ENCODE measurements at places on chromosomes 12 and 14.
A peak's percentile ranks its signal among the peaks of the same experiment; 100 is the strongest.

GRCh38 chr12:31600252-31600651 lies 9.3 kb upstream of the DENND5B start:
- DNase-seq = no peak

- DNase-seq = no peak
These were observed 28.4 kb upstream of the B4GALNT1 start for GRCh38 chr12:57661376-57661775.

DNA sequence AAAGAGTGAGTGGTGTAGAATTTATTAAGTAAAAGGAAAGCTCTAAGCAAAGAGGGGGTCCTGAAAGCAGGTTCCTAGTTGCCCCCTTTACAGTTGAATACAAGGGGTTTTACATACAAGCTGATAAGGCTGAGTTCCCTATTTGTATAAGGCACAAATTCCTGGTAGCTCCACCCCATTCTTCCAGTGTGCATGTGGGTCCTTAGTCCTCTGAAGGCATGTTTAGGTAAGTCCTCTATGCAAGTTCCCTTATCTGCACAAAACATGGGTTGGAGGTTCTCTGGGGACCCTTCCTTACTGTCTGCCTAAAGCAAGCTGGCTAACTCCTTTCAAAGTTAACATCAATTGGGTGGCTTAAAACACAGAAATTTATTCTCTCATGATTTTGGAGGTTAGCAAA lies 2.9 kb upstream of the FAR2 start:
- DNase-seq = no peak

- DNase-seq = no peak
These were observed 1.2 kb downstream of the LPCAT3 start for GRCh38 chr12:7016958-7017571.

- no peak for DNase-seq
These were observed 238.7 kb upstream of the OR4E1 start for GRCh38 chr14:21912367-21912766.

- DNase-seq = no peak
These were observed 50.4 kb downstream of the ACADS start for GRCh38 chr12:120775862-120776552.

GRCh38 chr12:124898200-124898922 lies 16.1 kb downstream of the UBC start:
- DNase-seq = peak; percentile 81

DNA sequence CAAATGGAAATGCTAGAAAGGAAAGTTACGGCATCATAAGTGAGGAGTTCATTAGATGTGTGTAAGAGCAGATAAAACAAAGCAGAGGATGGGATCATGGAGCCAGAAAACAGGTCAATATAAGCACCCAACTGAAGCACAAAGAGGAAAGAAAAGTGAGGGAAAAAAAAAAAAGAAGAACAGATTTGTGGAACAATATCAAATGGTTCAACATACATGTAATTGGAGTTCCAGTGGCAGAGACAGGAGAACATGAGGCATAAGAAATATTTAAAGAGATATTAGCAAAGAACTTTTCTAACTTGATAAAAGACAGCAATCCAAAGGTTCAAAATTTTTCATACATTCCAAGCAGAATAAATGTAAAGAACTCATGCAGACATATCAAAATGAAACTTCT lies 54.1 kb downstream of the SPTSSA start:
- DNase-seq = no peak

GRCh38 chr12:5997260-5997659 lies 52.2 kb upstream of the ANO2 start:
- DNase-seq = no peak

DNA sequence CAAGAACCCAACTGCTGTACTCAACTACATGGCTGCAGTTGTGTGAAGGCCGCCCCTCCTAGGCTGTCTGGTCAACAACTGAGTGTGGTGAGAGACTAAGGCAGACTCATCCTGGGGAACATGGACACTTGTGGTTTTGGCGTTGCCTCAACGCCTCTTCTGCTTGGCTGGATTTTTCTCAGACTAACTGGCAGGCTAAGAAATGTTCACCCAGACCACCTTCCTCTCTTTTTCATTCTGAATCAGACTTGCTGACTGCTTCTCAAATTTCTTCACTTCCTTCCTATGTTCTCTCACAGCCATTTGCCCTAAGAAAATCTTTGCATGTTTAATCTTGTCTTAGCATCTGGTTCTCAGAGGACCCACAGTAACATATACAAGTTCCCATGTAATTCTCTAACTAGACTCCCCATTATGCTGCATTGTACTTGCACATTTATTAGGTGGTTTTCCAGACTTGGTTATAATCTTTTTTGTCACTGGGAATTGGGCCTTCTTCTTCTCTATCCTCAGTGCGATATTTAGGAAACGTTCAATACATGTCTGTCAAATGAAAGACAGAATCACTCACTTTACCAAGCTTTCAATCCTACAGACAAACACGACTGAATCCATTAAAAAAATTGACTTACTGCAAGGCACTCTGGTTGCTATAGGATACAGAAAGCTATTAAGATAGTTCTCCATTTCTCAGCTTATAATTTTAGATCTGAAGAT lies 327.6 kb downstream of the CCER1 start:
- no peak for DNase-seq

GRCh38 chr12:92665496-92665895 lies 37.3 kb upstream of the PLEKHG7 start:
- DNase-seq = no peak

- no peak for DNase-seq
These were observed 32.4 kb downstream of the BICD1 start for GRCh38 chr12:32139064-32139421.

- peak; percentile 58 for DNase-seq
These were observed 14.6 kb upstream of the EEA1 start for GRCh38 chr12:92943482-92944250.

- no peak for DNase-seq
These were observed 28.0 kb downstream of the CALM1 start for GRCh38 chr14:90424686-90425372.

DNA sequence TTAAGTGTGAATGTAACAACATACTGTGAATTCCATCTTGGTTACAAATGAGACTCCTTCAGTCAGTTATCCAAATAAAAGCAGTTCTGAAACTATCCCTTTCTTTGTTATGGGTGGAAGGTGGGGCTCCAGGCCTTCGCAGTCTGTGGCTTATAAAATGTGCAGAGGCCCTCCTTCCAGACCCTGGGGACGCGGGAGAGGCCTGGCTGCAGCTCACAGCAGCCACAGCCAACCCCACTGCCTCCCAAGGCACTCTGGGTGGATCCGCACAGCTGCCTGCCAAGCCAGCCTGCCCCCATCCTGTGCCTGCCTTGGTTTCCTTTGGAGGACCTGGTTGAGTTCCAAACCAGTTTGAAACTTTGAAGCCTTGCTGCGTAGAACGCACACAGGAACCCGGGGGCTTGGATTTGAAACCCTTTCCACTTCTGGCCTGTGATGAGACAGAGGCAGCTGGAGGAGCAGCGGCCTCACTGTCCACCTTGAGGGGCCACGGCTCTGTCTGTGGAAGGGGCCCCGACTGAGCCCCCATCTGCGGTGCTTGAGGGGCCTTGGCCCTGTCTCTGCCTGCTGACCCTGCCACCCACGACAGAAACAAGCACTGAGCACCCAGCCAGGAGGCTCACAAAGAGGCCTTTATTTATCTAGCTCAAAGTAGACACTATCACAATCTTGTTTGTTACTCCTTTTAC lies 30.4 kb downstream of the CCNK start:
- no peak for DNase-seq

DNA sequence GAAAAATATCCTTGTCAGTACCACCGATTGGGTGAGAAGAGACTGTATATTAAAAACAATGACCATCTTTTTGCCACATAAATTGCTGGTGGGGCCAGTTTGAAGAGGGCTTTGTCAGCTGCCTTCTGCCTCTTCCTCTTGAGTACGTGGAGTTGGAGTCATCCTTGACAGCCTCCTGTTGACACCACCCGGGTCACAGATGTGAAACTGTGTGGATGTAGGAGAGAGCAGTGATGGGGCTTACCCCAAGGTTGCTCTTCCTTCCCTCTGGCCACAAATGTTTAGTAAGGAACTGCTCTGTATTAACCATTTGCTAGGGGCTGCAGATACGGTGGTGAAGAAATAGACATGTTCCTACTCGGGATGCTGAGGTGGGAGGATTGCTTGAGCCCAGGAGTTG lies 12.2 kb downstream of the PTPN11 start:
- no peak for DNase-seq

- no peak for DNase-seq
These were observed 2.1 kb downstream of the VRTN start for GRCh38 chr14:74350211-74350927.

DNA sequence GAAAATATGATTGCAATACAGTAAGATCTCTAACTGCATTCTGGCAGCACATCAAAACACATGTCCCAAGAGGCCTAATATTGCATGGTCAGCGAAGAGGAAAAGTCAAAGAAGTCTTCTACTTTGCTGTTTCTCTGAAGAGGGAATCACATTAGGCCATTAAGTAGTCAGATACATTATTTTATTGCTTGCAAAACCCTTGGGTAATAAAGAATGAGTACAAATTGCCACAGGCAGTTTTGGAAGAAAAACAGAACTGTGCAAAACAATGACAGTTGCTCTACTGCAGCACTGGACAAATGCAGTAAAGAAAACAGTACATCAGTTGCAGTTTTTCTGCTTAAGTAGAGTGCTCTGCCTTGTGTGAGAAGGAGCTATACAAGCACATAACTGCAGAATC lies 211.9 kb downstream of the MED13L start:
- no peak for DNase-seq

DNA sequence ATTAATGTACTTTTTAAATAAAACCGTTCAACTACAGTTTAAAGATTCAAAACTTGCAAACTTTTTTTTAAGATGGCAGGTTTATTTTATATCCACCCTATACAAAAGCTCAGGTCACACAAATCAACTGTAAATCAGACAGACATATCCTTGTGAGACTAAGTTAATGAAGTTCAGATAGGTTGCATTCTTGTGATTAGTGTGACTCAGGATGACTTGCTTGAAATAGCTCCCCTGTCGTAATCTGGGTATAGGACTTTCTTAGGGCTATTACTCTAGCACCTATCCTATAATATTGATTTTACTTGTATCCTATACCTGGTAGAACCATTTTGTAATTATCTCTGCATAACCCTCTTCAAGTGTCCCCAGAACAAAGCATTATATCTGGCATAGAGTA lies 9.5 kb upstream of the PRKD1 start:
- DNase-seq = peak; percentile 38

DNA sequence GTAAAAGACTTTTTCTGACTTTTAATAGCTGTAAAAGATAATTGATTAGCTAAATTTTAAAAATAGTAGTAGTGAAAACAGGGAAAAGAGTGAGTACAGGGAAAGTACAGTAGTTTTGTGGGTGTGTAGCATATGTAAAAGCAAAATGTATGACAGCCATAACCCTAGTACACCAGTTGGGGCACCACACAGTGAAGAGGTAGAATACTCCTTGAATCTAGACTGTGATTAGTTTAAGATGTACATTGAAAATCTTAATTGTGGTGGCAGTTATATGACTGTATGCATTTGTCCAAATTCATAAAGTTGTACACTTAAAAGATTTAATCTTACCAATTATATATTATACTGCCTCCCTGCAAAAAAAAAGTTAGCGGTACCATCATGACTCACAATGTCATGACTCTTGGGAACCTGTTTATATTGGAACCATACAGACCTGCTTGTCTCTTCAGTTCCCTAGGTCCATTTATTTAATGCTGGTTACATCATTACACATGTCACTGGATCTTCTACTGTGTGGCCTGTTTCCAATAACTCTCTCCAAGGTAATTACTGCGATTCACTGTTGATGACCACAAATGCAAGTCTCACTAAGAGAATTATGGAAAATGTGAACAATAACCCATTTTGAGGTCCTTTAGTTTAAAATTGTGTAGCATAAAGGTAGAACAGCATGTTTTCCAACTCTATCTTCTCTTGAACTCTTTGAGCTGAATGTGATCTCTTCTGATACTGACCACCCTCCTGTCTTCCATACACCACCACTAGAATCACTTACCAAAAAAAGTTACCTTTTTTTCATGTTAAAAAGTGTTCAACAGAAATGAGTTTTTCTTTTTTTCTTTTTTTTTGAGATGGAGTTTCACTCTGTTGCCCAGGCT lies 264.2 kb upstream of the AMIGO2 start:
- no peak for DNase-seq

DNA sequence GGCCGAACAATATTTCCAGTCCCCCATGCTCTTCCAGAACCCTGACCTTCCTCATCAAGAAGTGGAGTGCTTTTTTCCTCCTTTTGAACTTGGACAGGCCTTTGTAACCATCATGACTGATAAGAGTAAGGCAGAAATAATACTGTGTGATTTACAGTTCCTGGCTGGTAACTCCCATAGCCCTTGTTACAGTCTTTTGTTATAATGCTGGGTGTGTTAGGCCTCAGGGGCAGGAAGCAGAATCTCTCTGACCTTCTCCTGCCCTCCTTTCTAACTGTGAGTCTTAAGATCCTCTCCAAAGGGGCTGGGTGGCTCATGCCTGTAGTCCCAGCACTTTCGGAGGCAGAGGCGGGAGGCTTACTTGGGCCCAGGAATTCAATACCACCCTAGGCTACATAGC lies 59.5 kb downstream of the BCAT1 start:
- DNase-seq = no peak

GRCh38 chr14:59582161-59582560 lies 5.5 kb upstream of the CCDC175 start:
- DNase-seq = no peak
